ENCODE measurements at places on chromosomes 16 and 17.

DNA sequence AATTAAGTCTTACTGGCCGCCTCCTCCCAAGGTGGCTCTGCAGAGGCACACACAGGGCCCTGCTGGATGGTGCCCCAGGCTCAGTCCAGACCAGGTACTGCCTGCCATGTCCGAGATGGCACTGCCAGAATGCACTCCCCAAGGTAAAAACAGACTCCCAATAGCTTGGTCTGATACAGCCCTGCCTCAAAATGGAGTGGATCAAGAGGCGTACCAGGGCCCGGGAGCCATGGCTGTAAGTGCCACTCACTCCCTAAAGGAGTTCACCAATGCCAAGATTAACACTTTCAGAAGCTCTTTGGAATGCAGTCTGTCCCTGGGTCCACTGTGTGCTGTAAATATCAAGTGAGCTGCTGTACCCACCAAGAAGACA, 576 bp upstream of the MYO18A start:
- no peak for DNase-seq

DNA sequence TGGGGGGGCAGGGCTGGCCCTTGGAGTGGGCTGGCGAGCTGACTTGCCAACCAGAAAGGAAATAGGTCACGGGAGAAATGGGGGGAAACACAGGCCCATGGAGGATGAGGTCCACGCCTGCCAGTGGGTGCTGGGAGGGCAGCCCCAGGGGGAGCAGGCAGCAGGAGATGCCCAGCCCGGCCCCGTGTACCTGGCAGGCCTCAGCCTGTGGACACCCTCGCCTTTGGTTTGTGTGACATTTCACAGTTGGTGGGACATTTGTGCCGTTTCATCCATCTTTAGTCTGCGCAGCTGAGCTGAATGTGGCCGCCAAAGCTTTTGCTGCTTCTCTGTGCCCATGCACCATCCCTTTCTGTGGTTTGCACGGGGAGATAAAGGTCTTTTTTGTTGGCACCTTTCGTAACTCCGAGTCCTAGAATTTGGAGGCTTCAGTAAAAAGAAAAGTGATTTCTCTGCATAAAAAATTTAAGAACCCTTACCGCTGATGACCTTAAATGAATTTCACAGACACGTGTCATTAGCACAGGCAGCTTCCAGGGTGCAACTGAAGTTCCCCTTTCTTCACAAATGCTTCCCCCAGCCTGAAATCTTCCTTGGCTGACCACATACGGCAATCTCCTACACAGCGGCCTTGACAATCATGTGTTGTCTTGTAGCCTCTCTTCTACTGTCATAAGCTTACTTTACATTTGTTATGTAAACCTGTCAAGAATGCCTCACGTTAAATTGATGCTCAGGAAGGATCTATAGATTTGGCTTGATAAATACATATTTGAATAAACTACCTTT, 193.6 kb downstream of the RPTOR start:
- DNase-seq, result no peak

DNA sequence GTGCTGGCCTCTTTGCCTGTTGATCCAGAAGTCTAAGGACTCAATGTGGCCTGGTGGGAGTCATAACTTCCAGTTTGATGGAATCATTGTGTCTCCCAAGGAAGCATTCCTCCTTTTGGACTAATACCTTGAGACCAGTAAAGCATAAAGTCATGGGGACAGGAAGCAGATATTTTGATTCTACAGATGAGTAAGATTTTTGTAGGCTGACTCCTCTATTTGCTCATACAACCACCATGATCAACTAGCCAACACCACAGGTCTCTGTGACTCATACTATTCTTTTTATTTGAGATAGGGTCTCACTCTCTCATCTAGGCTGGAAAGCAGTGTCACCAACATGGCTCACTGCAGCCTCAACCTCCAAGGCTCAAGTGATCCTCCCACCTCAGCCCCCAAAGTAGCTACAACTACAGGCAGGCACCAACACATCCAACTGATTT, 6.2 kb downstream of the MT2A start:
- no peak for DNase-seq

- DNase-seq, result no peak
Observed at GRCh38 chr17:79909121-79909520, 69.9 kb upstream of the CBX4 start.

DNA sequence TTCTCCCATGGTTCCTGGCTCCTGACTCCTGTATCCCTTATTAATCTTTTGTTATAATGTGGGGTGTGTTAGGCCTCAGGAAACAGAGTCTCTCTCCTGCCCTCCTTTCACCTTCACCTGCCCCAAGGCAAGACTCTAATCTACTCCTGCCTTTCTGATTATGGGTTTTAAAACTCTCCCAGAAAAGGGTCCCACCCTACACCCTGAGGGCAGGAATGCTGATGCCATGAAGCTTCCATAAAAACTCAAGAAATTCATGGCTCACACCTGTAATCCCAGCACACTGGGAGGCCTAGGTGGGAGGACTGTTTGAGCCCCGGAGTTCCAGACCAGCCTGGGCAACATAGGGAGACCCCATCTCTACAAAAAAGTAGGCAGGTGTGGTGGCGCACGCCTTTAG, 18.6 kb upstream of the SRCAP start:
- no peak for DNase-seq

DNA sequence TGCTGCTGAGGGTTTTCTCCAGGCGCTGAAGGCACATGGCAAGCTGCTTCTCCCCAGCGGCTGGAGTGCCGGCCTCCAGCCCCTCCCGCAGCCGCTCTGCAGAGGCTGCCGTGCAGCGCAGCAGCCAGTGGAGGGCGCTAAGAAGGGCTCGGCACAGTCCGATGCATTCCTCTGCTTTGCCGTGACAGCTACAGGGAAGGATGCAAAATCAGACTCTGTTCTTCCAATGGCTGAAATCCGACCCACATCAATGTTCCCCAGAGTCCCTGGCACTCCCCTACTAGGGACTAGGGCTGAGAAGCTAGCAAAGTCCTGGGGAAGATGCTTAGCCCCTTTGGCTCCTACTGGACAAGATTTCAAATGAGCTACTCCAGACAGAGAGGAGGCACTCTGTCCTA, 19.0 kb downstream of the MED24 start:
- DNase-seq, result no peak

DNA sequence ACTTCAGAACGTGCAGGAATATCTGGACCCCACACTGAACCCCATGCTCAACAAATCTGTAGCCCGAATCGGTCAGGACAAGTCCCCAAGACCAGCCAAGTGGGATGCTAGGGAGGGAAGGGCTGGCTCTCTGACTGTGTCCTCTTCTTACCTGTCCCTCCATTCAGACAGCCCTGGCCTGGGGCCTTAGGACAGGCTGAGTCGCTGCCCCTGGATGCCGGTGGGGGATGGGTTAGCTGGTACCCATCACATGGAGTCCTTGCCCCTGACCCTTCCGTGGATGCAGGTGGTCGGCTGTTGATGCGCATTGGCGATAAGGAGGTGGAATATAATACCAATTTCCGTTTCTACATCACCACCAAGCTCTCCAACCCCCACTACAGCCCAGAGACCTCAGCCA, 16.0 kb upstream of the KDM6B start:
- DNase-seq, result no peak

- DNase-seq, result no peak
Observed at GRCh38 chr17:63369233-63369632, 76.9 kb downstream of the CYB561 start.

- no peak for DNase-seq
Observed at GRCh38 chr17:81301195-81302144, 6.4 kb upstream of the SLC38A10 start.

- DNase-seq, result no peak
Observed at GRCh38 chr17:7703584-7704479, 1.2 kb upstream of the EFNB3 start.

- DNase-seq, result no peak
Observed at GRCh38 chr17:63927464-63928171, 4.5 kb downstream of the CD79B start.

DNA sequence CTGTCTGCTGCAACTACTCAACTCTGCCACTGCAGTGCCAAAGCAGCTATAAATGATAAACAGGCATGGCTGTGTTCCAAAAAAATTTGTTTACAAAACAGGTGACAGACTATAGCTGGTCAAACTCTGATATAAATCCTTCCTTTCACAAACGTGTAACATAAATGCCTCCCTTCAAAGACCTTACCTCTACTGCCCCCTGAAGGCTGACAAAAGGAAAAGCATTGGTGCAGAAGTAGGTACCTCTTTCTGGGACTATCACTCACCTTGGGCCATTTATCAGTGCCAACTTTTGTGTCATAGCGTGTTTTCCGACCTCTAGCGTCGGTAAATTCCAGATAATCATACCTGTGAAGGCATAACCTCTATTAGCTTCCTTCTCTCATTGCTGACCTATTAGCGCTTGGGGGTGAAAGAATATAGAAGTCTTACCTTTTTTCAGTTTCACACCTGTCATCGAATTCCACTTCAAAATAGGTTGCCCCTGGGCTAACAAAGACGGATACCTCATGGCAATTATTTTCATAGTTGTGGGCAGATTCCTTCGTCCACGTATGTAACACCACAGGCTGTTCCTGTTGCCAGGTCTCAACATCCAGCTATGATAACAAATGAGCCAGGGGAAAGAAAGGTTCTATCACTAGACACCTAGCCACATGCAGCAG, 67.9 kb downstream of the ZZEF1 start:
- DNase-seq, result no peak

DNA sequence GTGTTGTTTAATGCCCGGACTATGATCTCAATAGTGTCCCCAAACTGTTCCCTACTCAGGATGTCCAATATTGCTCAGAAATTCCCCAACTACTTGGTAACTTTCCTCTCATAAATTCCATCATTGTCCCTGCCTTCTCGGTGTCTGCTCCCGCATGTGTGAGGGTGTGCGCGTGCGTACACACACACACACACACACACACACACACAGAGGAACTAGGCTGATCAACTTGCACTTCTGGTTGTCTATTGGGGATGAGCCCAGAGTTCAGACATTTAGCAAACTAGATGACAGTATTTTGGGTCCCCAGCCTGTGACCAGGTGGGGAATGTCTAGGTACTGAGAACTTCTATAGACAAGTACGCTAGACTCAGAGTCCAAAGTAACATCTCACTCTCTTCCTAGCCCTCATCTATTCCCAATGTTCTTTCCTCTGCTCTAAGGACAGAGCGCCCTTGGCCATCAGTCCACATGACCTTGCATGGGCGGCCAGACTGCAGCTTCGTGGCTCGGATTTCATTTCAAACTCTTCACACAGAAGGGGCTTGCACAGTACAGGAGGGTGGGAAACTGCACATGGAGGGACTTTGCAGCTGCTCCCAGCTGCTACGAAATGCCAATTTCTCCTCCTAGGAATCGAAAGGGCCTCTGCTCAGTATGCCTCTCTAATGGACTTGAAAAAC, 5.3 kb downstream of the HS3ST3A1 start:
- no peak for DNase-seq

GRCh38 chr17:50835301-50836234, at the start of gene WFIKKN2:
WFIKKN2 (plus strand) TSS chr17:50835586; CDS start chr17:50835938, 352 bp downstream.
- DNase-seq, result no peak

- no peak for DNase-seq
Observed at GRCh38 chr17:49747632-49748031, 16.3 kb downstream of the FAM117A start.

DNA sequence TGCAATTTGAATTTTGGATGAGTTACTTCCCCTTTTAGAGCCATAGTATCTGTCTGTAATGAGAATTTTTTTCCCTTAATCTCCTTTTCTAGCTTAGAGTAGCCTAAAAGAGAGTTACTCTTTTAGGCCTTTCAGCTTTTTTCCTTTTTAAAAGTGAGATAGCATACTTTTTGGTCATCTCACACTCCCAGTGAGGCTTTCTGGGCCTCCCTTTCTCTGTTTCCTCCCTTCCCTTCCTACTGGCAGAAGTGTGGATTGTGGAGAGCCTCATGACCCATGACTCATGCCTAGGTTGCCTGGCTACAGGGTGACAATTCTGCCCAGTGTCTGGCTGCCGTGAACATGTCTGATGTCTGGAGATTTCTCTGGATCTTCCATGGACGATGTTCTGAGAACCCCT, 15.2 kb downstream of the KRT23 start:
- no peak for DNase-seq

DNA sequence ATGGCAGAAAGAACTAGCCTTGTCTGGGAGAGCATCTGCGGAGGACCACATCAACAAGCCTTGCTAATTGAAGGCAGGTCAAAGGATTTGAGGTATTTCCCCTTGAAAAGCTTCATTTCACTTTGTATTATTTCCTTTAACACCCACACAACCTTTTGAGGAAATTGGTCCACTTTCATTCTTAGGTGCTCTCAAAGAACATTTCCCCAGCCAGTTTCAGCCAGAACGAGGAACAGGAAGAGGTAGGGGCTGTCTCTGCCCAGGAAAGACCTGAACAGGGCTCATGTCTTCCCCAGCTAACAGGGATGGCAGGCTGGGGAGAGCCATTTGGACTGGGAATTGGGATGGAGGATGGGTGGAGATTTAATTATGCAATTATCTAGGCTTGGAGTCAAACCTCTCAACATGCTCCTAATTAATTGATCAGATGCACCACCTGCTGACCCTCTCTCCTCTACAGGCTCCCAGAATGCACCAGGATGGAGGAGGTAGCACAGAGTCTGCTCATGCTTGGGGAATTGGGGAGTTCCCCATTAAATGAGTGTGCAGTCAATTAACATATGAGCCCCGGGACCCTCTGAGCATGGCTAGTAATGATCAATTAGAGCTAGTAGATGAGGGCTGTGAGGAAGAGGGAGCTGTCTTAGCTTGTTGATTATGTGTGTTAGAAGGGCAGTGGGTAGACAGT, 84.6 kb downstream of the GP2 start:
- DNase-seq, result no peak

DNA sequence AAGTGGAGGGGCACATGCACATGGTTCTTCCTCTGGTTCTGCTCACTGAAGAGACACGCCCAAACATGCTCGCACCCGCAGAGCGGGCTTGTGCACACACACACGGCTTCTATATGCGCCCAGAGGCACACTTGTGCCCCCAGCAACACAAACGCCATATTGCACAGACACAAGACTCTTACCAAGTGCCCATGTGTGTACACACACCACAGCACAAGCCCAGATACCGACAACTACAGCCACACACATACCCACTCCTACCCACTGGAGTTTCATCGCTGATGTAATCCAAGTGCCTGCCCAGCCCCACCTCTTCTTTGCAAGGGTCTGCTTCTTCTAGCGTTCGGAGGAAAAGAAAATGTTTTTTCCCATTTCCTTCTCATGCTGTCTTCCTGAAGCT, 6.5 kb upstream of the PRR29 start:
- DNase-seq, result no peak

GRCh38 chr16:53920988-53921387, 217.0 kb downstream of the FTO start:
- DNase-seq, result no peak

GRCh38 chr17:76501827-76502307, 644 bp upstream of the RHBDF2 start:
- DNase-seq, result no peak

DNA sequence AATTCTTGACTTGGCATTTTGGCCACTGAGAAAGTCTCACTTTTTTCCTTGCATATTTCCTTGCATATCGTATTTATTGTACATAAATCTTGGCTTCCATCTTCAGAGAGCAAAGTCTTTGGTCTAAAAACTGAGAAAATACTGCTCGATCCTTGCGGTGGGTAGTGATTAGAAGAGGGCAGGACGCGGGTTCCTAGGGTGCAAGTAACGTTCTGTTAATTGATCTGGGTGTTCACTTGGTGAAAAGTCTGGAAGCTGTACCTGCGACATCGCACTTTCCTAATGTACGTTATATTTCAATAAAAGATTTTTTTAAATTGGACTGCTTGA, 758 bp upstream of the UBALD2 start:
- no peak for DNase-seq
